ENCODE measurements at places on chromosomes 6 and 20. TPM values are rescaled to one million over a fixed set of nuclear protein-coding genes. Genes with fewer than 3 reads are reported as not detected.

Gene TLDC2
- 1.1 TPM for total RNA-seq

Gene HTR1B
- total RNA-seq, result 0.43 TPM

Gene ANKRD6
- total RNA-seq, result 6.2 TPM

Gene C6orf141
- 11.6 TPM for total RNA-seq

Gene NKAIN2
- total RNA-seq, result under 0.01 TPM

Gene GTSF1L
- not detected for total RNA-seq

Gene ADGRG6
- 45.4 TPM for total RNA-seq

Gene PGBD1
- total RNA-seq, result 7.1 TPM

Gene DEFB132
- total RNA-seq, result not detected

Gene RSPO3
- total RNA-seq, result 0.35 TPM

Gene PRRT1
- total RNA-seq, result not detected

Gene FAM217A
- not detected for total RNA-seq

Gene ANKRD66
- not detected for total RNA-seq

Gene ADTRP
- total RNA-seq, result 0.12 TPM

Gene FOXC1
- total RNA-seq, result 18.6 TPM

Gene TSHZ2
- 0.06 TPM for total RNA-seq

Gene CST5
- total RNA-seq, result not detected

Gene EMILIN3
- 1.2 TPM for total RNA-seq

All from epithelial cell of proximal tubule (primary cell).